Amniotic epithelial cell (primary cell): ENCODE measurements at places on chromosomes 5 and 9.

DNA sequence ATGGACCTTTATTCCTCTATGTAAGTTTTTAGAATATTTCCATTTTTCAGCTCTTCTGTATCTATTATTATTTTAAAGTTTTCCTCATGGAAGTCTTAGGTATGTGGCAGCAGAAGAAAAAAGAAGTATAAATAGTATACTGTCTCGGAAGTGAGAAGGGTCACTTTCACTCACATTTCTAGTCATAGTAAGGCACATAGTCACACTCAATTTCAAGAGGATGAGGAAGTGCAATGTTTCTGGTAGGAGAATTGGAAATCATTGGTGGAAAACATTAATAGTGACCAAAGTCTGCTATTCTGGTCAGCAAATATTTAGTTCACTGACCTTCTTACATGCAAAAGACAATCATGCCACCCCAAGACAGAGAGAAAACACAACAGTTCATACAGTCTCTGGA lies 35.2 kb upstream of the TNFSF8 start:
- no peak for DNase-seq

- DNase-seq, result no peak
Observed at GRCh38 chr5:30108051-30108450, 1085.4 kb upstream of the CDH6 start.

- DNase-seq, result peak; percentile 89
Observed at GRCh38 chr5:10400831-10401230, 40.8 kb upstream of the ROPN1L start.

GRCh38 chr9:93209097-93209496 lies 25.2 kb downstream of the WNK2 start:
- DNase-seq, result no peak

DNA sequence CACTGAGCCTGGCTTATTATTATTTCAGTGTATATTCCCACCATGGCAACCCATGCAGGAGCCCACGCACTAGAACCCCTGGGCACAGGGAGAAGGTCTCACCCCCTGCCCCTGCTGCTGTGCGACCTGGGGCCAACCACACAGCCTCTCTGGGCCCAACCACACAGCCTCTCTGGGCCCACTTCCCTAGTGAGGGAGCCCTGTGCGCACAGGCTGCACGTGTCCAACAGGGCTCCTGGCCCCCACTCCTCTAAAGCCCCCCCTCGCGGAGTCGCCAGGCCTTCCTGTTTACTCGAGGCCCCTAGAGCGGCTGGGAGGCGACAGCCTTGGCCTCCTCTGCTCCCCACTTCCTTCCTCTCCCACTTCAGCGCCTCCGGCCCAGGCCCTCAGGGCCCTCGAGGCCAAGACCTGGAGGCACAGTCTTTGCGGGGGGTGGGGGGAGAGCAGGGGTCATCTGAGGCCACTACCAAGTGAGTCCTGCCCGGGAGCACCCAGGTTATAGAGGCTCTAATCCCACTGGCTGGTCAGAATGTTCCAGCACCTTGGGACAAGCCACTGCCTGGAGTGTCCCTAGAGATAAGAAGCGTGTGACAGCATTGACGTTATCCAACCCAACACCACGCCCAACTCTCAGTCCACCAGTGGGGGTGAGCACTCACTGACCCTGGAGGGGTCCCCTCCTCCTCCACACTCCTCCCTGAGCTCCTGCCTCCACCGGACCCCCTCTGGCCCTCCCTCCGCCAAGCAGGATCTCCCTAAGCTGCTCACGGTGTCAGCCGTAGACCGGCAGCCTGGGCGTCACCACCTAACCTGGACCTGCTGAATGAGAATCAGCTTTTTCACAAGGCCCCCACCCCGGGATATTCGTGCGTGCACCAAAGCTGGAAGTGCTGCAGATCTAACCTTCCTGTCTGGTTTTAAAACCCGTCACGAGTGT lies 7.9 kb upstream of the ENG start:
- no peak for DNase-seq

DNA sequence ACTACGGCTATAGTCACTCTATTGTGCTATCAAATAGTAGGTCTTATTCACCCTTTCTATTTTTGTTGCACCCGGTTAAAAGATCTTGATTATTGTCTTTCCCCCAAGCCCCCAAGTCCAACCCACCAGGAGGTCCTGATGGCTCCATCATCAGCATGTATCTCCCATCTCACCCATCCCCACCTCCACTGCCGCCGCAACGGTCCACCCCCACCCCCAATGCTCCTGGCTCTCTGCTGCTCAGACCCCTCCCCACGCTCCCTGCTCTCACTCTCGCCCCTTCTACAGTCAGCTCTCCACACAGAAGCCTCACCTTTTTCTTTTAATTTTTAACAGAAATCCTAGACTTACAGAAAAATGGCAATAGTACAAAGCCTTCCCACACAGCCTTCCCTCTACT lies 51.5 kb upstream of the SH3PXD2B start:
- no peak for DNase-seq

GRCh38 chr5:134732819-134733218 lies 5.5 kb upstream of the CAMLG start:
- DNase-seq, result no peak

DNA sequence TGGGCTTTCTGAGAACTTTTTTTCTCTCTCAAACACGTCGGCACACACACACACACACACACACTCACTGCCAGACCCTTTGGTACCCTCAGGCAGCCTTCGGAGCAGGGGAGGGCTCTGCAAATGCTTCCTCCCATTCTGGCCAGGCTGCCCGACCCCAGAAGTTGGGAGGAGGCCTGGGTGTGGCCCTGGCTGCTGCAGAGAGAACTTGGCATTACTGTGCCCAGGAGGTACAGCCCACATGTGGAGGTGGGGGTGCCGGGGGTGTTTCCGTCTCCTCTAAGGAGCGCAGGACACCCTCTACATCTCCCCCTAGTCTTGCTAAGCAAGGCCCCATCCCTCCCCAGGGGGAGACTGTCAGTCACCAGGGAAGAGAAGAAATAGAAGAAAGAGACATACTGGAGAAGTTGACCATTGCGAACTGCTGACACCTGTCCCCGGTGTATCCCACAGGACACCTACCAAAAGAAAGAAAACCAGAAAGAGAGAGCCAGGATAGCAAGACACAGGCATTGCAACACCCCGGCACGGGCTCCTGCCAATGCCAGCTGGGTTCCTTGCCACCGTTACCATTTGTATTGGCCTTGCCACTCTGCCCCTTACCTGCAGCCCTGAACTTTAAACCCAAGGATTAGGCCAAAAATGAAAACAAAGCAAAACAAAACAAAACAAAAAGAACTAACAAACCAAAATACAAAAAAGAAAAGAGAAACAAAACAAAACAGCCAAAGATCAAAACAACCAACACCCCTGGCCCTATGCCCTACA lies 69.3 kb downstream of the PSD2 start:
- no peak for DNase-seq

GRCh38 chr5:177523711-177524538 lies 7.2 kb upstream of the DDX41 start:
- DNase-seq, result no peak
